COR-L47 (cell line): ENCODE measurements at places on chromosomes 7 and 10.

DNA sequence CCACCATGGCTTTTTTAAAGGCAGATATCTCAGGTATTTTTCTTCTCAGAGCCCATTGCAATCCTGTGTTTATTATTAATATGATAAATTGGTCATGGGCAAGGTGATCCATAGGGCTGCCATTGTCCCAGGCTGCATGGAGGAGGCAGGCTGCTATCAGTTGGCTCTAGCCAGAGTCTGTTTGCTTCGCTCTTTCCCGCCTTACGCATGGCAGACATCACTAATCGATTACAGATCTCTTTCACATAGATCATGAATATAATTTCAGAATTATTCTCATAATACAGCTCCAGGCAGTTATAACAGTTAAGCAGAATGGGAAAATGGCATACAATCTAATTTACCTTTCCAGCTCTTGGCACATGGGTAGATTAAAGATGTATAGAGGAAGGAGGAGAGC is 30.4 kb upstream of the HABP2 start:
- no peak for DNase-seq

DNA sequence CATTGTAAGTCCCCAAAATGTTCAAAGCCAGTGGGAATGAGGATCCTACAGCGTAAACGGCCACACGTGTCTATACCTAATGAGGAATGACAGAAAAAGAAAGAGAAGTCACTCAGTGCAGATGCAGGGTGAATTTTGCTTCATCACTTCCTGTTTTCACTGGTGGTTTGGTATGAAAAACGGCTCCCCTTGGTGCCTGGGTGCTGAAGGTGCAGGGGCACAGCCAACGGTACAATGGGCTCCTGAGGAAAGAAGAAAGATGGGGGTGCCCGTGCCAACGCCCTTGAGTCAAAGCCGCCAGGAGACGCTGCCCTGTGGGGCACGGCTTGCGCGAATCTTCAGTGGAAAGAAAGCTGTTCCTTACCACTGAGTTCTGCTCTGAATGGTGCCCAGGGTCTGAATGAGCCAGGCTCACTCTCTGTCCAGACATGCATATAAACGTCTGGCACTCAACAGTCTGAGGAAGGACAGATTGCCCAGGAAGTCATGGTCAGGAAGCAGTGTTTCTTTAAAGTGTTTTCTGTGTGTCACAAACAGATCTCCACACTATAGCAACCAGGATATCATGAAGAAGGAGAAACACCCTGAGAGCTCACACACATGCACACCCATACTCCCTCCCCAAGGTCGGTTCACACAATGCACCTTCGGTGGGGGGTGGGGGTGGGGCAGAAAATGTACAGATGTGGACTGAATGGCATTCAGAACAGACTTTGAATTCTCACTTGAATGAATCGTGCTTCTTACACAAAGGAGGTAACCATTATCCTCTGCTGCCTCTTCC is 105.8 kb downstream of the ELMO1 start:
- no peak for DNase-seq

DNA sequence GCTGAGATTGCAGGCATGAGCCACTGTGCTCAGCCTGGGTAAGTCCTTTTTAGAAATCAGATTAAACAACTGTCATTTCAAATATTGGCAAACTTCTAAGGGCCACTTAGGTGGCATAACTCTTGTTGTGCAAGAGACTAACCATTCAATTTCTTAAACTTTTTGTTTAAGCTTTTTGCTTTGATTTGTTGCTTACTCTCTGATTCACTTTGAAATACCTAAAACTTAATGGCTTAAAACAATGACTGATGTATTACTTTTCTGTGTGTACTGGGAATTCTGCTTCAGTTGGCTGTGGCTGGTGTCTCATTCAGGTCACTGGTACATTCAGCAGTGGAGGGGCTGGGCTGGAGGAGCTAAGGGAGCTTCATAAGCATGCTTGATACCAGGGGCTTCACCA is 28.9 kb downstream of the ZNF25 start:
- no peak for DNase-seq

DNA sequence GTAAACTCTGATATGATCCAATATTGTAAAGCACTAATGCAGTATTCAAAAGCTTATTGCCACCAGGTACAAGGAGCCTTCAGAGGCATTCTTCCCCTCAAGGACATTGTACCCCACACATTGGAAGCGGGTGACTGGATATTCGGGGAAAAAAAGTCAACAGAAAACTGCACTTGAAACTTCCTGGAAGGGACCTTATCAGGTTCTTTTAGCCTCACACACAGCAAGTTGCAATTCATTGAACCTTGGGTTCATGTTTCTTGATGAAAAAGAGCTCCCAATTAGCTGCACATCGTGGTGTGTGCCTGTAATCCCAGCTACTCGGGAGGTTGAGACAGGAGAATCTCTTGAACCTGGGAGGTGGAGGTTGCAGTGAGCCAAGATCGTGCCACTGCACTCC is 16.4 kb upstream of the MICU1 start:
- no peak for DNase-seq

- DNase-seq, result no peak
Observed at GRCh38 chr10:13820964-13821337, 234.2 kb downstream of the PRPF18 start.

DNA sequence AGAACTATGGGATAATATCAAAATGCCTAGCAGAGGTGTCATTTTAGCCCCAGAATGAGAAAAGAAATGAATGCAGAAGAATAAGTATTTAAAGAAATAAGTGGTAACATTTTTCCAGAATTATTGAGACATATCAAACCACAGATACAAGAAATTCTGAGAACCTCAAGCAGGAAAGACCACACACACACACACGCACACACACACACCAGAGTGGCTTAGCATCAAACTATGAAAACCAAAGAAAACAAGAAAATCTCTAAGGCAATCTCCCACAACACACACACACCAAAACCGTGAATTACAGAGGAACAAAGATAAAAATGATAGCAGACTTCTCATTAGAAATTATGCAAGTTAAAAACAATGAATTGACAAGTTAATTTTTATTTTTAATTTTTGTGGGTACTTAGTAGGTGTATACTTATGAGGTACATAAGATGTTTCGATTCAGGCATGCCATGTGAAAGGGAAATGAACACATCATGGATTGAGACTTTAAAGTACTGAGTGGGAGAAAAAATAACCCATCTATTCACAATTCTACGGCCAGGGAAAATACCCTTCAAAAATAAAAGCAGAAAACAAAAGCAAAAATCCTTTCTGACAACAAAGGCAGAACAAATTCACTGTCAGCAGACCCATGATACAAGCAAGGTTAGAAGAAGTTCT is 14.6 kb downstream of the PPIF start:
- DNase-seq, result no peak

DNA sequence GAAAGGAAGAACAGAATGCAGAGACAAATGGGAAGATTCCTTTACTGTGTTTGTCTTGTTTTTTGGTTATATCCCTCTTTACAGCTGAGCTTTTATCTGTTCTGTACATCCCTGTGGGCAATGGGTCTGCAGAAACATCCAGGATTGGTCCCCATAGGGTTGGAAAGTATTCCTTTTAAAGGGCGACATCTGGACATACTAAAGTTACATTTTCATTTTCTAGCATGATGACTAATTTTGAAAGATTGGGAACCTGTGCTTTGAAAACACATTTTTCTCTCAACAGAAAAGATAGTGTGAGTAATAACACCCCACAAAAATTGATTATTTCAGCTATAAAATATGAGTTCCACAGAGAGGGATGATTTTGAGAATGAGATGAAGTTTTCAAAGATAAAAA is 435.8 kb downstream of the GPAM start:
- DNase-seq, result no peak

DNA sequence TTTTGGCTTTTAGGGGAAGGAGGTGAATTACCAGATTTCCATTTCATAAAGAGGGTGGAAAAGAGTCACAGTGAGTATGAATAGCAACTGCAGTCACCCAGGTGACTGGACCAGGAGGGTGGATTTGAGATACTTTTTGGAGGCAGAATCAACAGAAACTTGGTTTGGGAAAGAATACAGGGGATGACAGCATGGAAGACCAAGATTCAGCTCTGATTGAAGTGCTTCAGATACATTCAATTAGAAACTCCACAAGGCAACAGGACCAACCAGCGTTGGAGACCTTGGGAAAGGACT is 83.0 kb downstream of the SGMS1 start:
- DNase-seq, result no peak

DNA sequence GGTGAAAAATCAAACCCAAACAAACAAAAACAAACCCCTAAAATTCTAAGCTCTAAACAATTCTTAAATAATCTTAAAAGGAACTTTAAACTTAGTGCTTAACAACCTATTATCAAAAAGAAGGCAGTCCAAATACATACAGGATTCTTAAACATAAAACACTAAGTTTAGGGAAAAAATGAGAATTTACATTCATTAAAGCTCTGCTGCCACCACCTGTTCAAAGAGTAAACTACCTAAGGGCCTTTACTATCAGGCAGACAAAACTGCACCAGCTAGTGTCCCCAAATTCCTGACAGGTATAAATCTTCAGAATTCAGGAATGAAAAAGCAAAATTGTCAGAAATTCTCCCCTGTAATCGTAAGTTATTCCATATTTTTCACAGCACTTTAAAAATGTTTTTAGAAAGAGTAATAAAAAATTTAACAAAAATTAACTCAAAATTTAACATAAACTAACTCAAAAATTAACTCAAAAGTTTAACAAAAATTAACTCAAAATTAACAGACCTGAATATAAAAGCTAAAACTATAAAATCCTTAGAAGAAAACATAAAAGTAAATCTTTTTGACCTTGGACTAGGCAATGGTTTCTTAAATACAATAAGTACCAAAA is 55.1 kb downstream of the PDZD8 start:
- DNase-seq, result no peak

DNA sequence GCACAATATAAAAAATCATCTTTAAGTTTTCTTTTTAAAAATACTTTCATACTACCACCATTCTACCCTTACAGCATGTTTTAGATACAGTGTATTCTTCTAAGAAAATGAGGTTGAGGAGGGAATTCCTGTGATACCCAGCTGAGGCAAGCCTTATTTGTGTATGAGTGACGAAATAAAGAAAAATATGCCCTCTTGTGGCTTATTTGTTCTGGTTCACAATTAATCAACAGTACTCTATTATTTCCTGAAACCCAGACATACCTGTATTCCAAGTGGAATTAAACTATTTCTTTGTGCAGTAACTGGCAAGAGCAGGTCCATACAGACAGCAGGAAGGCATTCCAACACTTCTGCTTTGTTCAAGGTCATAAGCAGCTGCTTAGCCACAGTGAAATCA is 4.5 kb upstream of the SEMA3D start:
- DNase-seq, result peak; percentile 22

DNA sequence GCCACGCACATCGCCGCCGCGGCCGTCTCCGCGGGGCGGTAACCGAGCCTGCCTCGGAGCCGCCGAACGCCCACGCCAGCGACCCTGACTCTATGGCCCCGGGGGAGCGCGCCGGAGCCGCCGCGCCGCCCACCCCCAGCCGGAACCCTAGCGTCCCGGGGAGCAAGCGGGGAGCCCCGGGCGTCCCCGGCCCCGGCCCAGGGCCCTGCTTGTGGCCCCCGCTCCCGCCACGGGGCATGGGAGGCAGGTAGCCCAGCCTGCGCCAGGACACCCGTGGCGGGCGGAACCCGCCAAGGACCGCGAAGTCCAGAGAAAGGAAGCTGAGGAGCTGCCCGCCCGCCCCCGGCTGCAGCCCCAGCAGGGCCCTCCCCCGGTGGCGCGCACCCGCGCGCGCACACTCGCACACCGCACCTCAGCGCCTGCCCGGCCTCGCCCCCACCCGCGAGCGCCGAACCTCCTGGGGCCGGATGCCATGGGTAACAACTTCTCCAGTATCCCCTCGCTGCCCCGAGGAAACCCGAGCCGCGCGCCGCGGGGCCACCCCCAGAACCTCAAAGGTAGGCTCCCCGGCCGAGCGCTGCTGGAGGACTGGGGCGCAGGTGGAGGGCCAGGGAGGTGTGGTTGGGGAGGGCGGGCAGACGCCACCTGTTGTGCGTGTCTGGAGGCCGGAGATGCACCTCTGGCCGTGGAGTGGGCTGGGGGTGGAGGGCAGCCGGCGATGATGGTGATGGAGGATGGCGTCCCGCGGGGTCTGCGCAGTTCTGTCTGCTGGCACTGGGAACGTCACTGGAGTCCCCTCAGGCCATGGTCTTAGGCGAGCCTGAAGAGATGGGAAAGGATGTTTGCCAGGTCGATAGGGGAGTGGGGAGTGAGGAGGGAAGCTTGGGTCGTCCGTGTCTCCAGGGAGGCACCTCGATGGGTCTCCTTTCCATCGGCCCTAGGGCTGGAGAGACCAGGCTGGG is 692 bp downstream of the NEURL1 start:
- no peak for DNase-seq

- DNase-seq, result no peak
Observed at GRCh38 chr10:93058139-93058538, 2.5 kb upstream of the CYP26C1 start.

DNA sequence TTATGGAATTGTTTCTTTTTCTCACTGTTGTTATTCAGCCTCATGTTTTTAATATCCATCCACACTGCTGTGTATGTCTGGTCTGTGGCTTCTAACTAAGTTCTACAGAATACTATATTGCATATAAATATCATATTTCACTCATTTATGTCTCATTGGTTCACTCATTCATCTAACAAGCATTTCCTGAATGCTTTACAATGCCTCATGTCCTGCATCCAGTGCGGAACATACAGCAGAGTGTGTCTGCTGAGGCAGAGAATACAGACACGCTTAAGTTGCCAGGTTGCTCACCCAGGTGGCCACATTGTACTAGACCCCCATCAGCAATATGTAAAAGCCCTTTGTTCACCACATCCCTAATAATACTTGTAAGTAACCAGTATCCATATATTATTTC is 111.8 kb upstream of the CNTNAP2 start:
- no peak for DNase-seq

DNA sequence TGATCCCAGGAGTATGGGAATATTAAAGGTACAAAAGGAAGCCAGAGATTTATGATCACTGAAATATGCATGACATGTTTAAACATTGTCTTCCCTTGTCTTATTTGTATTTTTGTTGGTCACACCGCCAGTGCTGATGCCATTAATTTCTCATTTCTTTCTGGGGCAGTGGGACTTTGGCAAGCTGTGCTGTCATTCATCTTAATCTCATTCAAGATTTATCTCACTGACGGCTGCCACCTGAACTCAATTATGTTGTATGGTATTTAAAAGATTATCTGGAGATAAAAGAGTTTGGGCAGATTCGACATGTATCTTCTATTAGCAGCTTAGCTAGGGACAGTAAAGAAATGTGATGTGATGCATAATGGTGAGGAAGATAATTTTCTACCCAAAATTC is 284.9 kb upstream of the PLXDC2 start:
- no peak for DNase-seq

GRCh38 chr7:10128748-10129147 is 844.9 kb upstream of the PHF14 start:
- DNase-seq, result peak; percentile 46

DNA sequence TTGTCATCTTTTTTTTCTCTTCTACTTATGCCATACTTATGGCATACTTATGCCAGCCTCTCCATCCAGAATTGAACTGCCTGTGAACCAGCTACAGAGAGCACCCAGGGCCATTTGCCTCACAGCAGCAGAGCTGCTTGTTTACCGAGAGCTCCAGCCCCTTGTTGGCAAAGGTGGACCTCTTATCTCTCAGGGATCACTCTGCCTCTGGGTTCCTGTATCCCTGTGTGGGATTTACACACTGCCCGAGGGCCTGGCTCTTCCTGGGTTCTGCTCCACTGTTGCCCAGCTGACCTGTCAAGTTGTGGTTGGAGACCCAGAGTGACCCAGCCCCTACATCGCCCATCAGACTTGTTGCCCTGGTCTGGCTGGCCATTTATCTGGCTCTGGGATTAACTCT is 22.3 kb downstream of the MRPS33 start:
- no peak for DNase-seq
